Fibroblast of skin of back (primary cell): ENCODE measurements at places on chromosomes 7 and 10.

- DNase-seq = no peak
Observed at GRCh38 chr10:97611473-97611872, 21.8 kb downstream of the MORN4 start.

DNA sequence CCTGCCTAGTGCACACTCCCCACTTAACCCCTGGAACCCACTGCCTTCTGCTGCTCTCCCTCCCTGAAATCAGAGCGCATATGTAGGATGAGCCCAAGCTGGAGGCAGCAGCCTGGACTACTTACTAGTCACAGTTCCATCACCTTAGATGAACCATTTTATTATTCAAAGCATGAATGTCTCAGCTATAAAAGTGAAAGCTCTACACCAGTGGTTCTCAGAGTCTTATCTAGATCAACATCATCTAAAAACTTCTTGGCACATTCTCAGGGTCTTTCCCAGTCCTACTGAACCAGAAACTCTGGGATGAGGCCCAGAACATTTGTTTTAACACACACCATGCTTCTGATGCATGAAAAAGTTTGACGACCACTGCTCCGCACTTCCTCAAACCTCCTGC, 100.3 kb upstream of the ANK3 start:
- DNase-seq = no peak

DNA sequence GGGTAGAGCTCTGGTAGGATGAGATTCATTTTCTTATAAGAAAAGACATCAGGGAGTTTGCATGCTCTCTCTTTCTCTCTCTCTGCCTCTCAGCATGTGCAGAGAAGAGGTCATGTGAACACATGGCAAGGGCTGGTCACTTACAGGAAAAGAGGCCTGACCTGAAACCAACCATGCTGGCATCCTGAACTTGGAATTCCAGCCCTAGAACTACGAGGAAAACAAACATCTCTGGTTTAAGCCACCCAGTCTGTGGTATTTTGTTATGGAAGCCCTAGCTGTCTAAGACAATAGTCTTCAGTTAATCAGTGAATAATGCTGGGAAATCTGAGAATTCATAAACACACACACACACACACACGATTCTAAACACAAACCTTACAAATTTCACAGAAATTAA, 1104.2 kb upstream of the LRRN3 start:
- DNase-seq = peak; percentile 9

DNA sequence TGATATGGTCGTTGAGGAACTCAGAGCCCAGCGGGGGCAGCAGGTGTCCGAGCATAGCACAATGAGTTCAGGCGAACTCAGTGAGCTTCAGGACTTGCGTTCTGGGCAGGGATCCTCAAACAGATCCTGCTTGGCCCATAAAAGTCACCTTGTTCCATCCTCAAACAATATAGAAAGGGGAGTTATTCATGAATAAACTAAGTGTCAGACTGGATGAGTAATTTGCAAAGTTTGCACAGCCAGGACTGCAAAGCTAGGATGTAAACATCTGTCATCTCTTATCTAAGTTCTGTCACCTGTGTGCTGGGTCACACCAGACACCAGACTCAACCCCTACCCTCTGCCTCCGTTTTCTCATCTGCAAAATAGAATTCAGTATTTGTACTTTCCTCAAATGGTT, 58.0 kb upstream of the PFKP start:
- no peak for DNase-seq

GRCh38 chr10:82162549-82163195, 287.7 kb downstream of the NRG3 start:
- DNase-seq = no peak

GRCh38 chr10:18312374-18313139, 172.3 kb downstream of the CACNB2 start:
- peak; percentile 54 for DNase-seq

- DNase-seq = no peak
Observed at GRCh38 chr10:133008736-133009135, 66.4 kb upstream of the CFAP46 start.
